ENCODE measurements at places on chromosomes 12 and 14. TPM values are rescaled to one million over a fixed set of nuclear protein-coding genes. Genes with fewer than 3 reads are reported as not detected.

PCNX4 gene
- 57.1 TPM for total RNA-seq

DACT1 gene
- 4.5 TPM for total RNA-seq

ABCC9 gene
- 64.2 TPM for total RNA-seq

EML1 gene
- total RNA-seq = 88.0 TPM

TAS2R42 gene
- total RNA-seq = not detected

CMTM5 gene
- not detected for total RNA-seq

FITM1 gene
- total RNA-seq = not detected

GZMB gene
- total RNA-seq = 1.2 TPM

POU6F1 gene
- 14.8 TPM for total RNA-seq

MYH6 gene
- total RNA-seq = not detected

ATG2B gene
- total RNA-seq = 27.7 TPM

AKAP6 gene
- total RNA-seq = 3.3 TPM

ARHGAP9 gene
- total RNA-seq = 85.6 TPM

HECTD1 gene
- total RNA-seq = 236 TPM

MRPS35 gene
- 30.0 TPM for total RNA-seq

PDE3A gene
- total RNA-seq = 13.9 TPM

GALNT16 gene
- total RNA-seq = 6.5 TPM

Measured in omental fat pad (tissue), 4 donors.